Stimulated activated CD4-positive, alpha-beta T cell treated with anti-CD3 and anti-CD28 coated beads, TNF-alpha, amount 100 ng/mL, for 1 hour (primary cell): ENCODE measurements at places on chromosomes 2 and 18.

DNA sequence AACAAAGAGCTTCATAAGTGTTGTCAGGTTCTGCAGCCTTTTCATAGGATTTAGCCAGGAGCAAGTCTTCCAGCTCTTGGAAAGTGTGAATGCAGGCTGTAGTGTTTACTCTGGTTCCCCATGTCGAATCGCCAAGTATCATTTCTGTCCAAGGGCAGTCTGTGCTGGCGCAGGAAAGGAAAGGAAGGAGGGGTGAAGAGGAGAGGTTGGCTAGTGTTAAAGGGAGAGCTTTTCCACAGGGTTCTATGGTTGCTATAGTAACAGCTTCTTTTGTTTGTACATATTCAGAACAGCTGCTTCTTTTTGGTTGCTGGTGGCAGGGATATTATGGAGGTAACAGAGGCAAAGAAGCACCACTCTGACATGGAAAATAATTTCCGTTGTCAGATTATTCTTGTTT, 69.9 kb downstream of the KCNH7 start:
- no peak for DNase-seq

- DNase-seq, result no peak
Measured at GRCh38 chr18:2009942-2010697, 561.2 kb downstream of the METTL4 start.

DNA sequence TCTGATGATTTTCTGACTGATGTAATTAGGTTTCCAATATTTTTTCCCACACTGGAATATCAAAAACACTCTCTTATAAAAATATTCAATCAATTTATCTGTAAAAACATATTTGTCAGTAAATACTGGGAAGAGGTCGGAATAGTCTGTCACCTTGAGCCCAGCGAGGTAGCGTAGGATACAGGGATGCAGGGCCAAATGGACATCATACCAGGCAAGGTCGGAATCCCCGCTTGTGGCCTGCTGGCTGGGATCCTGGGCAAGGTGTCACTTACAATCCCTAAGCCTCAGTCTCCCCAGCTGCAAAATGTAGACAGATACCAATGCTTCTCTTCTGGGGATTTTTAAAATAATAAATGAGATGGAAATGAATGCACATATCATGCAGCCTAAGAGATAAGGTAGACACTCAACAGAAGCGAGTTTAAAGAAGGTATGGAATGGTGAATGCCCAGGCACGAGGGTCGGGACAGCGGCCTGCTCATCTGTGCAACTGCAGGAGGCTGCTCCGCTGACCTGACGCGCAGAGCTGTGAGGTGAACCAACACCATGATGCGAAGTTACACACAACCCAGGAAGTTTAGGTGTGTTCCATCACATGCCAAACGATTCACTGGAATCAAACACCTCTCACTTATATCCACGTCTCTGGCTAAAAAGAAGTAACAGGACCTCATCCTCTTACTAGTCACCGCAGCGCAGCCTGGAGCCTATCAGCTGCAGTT, 98.2 kb downstream of the EIPR1 start:
- DNase-seq, result no peak

GRCh38 chr2:119487434-119488244, 36.6 kb downstream of the SCTR start:
- no peak for DNase-seq

DNA sequence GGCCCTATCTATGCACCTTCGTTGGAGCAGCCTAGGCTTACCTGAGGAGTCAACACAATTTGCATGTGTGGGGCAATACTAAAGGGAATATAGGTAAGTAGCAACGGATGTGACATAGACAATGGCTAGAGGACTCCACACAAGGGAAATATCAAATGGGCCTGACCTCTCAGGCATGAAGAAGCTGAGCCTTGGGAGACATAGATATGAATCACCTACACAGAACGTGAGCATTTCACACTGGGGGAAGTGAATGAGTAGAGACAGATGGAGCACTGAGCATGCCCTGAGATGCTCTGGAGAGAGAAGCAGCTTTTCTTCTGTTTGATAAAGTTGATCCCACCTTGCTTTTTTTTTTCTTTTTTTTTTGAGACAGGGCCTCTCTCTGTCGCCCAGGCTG, 97.9 kb downstream of the ATL2 start:
- DNase-seq, result no peak

DNA sequence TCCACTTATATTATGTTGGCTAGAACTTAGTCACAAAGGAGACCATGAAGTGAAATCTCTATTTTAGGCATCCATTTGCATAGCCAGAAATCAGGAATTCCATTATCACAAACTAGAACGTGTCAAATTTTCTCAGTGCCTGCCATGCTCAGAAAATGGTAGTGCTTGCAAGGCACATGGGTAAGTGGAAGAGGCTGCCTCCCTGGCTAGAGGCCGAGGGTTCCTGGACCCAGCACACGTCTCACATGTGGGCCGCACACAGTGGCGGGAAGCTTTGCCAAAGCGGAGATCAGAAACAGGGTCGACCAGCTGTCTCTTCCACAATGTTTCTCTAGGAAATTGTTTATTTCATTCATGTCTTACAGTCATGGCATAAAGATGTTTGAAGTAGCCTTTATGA, 42.3 kb downstream of the TRAF3IP1 start:
- no peak for DNase-seq

GRCh38 chr2:211175956-211176355, 619.6 kb downstream of the CPS1 start:
- no peak for DNase-seq

DNA sequence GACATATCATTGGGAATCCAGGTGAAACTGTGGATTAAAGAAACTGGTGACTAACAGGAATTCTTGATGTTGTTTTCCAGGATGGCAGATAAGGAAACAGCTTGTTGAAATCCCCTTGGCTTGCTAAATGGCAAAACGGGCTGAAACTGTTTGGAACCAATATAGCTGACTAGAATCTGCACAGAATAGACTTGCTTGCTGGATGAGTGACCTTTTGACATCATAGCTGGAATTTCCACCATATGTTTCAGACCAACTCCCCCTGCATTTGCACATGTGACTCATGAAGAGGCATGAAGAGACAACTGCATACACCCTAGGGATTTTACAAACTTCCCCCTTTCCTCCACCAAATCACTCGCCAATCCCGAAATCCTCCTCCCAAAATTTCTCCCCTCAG, 87.7 kb upstream of the LYPD1 start:
- no peak for DNase-seq

GRCh38 chr2:209771474-209772289, at the start of gene UNC80:
UNC80 (plus strand) TSS chr2:209771832; CDS start chr2:209772073, 241 bp downstream.
- no peak for DNase-seq

DNA sequence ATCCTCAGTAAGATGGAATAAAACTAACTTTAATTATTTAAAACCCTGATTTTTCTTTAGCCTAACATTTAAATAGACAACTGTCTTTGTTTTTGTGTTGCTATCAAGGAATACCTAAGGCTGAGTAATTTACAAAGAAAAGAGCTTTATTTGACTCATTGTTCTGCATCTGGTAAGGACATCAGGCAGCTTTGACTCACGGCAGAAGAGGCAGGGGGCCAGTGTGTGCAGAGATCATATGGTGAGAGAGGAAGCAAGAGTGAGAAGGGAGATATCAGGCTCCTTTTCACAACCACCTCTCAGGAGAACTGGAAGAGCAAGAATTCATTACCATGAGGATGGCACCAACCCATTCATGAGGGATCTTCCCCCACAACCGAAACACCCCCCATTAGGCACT, 64.6 kb upstream of the TFPI start:
- DNase-seq, result no peak

DNA sequence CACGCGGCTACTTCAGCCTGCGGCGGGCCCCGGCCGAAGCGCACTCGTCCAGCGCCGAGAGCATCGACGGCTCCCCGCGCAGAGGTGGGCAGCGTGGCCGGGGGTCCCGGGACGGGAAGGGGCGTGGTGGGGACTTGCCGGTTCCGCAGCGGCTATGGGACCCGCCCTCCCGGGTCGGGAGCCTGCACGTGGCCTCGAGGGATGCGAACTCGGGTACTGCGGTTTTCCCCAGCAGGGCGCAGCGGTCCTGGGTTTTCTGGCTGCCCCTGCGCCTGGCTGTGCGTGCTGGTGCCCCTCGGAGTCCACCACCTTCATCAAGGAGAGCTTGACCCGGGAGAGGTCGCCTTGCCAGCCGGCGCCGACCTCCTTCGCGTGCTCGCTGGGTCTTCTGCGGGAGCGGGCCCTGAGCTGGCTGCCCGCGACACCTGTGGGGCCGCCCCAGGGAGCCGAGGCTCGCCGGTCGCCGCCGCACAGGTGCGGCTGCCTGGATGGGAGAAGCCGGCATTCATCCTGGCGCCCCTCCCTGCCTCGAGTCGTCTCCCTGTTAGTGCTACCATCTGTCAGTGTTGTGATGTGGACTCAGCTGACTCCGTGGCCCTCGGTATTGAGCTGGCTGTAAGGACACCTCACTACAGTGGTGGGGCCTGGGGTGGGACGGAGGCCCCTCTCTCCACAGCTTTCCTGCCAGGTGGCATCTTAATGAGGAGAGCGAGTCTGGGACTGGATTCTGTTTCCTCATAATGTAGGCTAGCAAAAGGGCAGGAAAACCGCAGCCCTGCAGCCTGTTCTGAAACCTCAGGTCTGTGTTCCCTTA, 177.3 kb downstream of the AGAP1 start:
- no peak for DNase-seq

DNA sequence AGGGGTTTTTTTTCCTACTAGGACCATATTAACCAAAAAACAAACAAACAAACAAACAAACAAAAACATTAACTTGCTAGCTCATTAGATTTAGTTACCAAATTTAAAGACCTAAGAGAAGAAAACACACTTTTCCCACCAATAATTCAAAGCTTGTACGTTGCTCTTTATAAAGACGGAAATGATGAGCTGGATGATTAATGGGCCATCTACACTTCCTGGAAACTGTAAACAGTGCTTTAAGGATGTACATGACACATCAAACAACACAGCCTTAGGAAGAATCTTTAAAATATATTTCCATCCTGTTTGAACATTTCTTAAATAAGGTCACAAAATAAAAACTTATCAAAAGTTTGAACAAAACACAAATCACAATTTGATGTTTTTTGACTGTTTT, 982 bp downstream of the BMP10 start:
- DNase-seq, result no peak

DNA sequence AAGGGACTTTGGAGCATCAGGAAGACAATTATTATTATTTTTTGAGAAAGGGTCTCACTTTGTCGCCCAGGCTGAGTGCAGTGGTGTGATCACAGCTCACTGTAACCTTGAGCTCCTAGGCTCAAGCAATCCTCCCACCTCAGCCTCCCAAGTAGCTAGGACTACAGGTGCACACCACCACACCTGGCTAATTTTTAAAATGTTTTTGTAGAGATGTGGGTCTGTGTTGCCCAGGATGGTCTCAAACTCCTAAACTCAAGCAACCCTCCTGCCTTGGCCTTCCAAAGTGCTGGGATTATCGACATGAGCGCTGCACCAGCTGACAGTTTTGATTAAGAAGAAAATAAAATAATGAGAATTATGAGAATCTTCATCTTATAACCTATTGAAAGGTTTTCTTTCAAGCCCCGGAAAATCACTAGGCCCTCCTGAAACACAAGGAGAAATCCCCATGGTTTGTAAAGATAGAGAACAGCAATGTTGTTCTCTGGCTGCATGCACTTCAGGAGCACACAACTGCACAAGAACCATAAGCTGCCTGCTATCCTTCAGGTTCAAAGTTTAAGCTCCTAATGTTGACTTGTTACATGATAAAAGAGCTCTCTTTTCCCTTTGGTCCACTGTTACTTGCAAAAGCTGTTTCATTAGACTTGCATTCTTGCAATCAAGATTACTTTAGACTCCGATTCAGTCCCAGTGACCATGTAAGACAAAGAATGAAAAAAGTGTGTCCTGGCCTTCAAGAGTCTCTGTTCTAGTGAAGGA, 16.8 kb downstream of the NPC1 start:
- no peak for DNase-seq

DNA sequence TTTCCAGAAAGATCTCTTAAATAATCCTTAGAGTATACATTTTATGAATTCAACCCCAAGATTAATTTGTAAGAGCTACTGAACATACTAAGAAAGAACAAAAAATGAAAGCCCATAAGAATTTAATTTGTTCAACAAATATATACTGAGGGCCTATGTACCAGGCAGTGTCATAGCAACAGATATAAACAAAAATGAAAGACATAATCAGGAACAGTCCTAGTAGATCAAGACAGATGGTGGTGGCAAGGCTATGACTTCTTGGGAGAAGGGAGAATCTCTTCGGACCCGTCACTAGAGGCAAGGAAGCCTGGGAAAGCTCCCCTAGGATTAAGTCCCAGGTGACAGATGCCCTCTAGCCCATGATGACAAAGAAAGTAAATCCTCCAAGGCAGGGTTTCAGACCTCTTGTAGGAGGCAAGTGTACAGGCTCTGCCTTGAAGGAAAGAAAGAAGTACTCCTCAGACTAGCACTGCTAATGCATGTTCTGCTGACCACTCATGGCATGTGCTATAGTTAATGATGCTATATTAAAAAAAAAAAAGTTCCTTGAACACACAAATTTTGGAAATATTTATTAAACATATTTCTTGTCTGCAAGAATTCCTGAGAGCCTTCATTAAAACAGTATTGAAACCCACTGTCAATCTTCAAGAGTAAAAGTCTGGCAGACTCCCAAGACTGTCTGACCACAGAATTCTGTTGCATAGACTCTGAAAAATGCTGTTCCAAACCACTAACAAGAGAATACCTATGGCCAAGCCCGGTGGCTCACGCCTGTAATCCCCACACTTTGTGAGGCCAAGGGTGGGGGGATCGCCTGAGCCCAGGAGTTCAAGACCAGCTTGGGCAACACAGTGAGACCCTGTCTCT, 31.5 kb downstream of the NOL10 start:
- DNase-seq, result no peak

- no peak for DNase-seq
Measured at GRCh38 chr2:85971366-85971765, 82.6 kb upstream of the ST3GAL5 start.
